ENCODE measurements at places on chromosomes 6 and 20.

DNA sequence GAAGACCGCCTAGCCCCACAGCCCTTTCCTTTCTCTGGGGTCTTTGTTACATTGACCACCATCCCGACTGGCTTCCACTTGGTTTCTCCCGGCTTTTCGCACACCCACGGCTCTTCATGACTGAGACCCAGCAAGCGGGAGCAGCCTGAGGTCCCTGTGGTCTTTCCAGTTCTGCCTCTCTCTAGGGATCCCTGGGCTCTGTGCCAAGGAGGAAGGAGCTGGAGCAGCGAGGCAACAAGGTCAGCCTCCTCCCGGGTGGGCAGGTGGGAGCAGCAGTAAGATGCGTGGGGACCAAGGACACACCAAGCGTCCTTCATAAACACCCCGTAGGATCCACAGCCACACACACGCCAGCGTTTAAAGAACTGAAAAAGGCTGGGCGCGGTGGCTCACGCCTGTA is 29.6 kb upstream of the MRGBP start:
- DNase-seq = peak; percentile 5

GRCh38 chr6:167896648-167897047 is 69.9 kb downstream of the AFDN start:
- DNase-seq = no peak

GRCh38 chr6:132973514-132973993 is 159.2 kb downstream of the RPS12 start:
- no peak for DNase-seq

DNA sequence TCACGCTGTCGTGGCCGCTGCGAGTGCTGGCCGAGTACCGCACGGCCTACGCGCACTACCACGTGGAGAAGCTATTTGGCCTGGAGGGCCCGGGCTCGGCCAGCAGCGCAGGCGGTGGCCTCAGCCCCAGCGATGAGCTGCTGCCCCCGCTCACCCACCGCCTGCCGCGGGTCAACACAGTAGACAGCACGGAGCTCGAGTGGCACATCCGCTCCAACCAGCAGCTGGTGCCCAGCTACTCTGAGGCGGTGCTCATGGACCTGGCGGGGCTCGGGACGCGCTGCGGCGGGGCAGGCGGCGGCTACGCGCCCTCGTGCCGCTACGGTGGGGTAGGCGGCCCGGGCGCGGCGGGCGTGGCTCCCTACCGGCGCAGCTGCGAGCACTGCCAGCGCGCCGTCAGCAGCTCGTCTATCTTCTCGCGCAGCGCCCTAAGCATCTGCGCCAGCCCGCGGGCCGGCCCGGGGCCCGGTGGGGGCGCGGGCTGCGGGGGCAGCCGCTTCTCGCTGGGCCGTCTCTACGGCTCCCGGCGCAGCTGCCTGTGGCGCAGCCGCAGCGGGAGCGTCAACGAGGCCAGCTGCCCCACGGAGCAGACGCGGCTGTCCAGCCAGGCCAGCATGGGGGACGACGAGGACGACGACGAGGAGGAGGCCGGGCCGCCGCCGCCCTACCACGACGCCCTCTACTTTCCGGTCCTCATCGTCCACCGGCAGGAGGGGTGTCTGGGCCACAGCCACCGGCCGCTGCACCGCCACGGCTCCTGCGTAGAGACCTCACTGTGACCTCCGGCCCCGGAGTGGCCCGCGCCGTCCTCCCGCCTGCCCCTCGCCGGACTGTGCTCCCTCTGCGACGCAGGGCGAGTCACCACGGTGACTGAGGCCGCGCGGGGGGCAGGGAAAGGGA is 5.7 kb downstream of the TMEM151B start:
- DNase-seq = no peak

DNA sequence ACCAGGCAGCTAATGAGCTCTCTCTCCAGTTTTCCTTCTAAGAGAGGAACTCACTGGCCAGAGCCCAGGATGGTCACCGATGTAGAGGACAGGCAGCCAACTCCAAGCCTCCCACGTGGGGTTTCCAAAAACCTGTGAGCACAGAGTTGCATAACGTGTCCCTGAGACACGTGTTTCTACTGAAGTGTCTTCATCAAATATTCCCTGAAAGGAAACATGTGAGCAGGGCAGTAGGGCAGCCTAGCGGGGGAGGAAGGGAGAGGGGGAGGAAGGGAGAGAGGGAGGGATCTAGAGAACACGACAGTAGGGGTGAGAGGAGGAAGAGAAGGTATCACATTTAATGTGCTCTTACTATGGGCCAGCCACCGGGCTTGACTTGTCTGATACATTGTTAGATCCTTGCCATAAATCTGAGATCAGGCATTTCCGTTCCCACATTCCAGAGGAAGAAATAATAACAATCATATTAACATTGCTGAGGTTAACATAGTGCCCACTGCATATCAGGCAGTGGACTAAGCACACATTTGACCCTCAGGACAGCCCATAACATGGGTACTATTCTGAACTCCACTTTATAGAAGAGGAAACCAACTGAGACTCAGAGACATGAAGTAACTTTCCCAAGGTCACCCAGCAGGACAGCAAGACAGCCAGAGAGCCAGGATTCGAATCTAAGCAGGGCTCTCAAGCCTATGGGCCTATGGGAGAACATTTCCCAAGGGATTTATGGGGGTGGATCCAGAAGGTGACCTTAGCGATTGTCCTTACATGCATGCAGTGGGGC is 4.5 kb upstream of the SYS1 start:
- DNase-seq = no peak

Data from CD8-positive, alpha-beta T cell (primary cell).